ENCODE measurements at places on chromosomes 13 and 19.

DNA sequence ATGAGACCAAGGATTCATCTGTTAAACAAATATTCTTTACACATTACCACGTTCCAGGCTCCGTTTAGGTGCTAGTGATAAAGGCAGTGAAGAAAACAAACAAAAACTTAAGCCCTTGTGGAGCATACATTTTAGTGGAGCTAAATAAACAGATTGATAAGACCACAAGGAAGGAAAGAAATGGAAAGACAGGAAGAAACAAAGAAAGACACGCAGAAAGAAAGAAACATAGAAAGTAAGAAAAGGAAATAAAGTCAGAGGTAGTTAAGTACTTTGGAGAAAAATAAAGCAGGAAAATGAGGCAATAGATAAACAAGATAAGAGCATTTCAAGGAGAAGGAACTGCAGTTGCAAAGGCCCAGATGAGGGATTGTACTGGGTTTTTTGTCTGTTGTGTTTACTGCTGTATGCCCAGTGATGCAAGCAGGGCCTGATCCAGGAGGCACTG lies 998 bp downstream of the NFKBIB start:
- no peak for DNase-seq

GRCh38 chr13:71017607-71018006 lies 849.4 kb downstream of the DACH1 start:
- no peak for DNase-seq

DNA sequence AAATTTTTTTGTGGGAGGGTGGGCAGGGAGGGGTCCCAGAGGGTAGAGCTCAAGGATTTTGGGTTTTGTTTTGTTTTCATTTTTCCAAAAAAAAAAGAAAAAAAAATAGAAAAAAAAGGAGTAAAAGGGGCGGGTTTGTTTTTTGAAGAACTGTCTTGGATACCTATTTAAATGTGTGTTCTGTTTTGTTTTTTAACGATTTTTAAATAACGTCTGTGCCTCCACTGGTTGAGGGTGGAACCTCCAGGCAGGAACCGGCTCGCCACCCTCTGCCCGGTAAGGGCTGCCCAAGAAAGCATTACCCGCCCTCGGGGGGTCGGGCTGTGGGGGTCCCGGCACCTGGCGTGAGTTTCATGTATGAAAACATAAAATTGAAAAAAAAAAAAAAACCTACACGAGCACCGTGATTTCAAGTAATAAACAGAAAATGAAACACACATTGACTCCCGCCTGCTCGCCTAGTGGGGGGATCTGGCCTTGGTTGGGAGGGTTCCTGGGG lies 10.4 kb downstream of the MIDN start:
- DNase-seq: no peak

GRCh38 chr13:98947925-98948324 lies 29.9 kb downstream of the DOCK9 start:
- no peak for DNase-seq

GRCh38 chr19:17618281-17618903 lies 62.9 kb downstream of the COLGALT1 start:
- DNase-seq: no peak

- DNase-seq: no peak
These were observed 305.9 kb upstream of the SGCG start for GRCh38 chr13:22874839-22875238.

GRCh38 chr13:67390462-67391086 lies 160.4 kb upstream of the PCDH9 start:
- DNase-seq: no peak

GRCh38 chr13:77810878-77811277 lies 107.8 kb downstream of the EDNRB start:
- no peak for DNase-seq

DNA sequence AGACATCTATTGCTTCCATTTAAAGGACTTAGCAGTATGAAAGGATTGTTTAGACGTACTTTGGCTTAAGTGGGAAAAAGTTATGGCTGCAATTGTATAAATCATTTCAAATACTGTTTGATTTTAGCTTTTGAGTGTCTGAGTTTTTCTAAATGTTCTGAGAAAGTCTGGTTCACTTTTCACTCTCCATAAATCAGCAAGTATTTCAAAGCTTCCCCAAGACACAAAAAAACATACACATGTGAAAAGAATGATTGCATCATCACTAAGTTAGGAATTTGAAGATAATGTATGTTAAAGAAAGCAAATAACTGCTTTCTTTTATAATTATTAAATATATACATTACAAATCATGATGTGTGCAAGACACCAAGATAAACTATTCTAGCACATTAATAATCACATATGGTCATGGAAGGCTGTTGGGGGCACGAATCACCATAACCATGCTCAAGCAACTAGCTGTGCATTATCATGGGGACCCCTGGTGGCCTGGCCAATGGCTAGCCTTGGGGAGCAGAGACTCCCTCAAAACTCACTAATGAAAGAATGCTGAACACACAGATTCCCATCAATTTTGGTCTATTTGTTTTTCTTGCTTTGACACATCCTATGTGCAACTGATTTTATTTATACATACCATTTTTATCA lies 111.1 kb downstream of the MIPEP start:
- DNase-seq: no peak

- no peak for DNase-seq
These were observed 22.4 kb upstream of the IGFL4 start for GRCh38 chr19:46063201-46063600.

DNA sequence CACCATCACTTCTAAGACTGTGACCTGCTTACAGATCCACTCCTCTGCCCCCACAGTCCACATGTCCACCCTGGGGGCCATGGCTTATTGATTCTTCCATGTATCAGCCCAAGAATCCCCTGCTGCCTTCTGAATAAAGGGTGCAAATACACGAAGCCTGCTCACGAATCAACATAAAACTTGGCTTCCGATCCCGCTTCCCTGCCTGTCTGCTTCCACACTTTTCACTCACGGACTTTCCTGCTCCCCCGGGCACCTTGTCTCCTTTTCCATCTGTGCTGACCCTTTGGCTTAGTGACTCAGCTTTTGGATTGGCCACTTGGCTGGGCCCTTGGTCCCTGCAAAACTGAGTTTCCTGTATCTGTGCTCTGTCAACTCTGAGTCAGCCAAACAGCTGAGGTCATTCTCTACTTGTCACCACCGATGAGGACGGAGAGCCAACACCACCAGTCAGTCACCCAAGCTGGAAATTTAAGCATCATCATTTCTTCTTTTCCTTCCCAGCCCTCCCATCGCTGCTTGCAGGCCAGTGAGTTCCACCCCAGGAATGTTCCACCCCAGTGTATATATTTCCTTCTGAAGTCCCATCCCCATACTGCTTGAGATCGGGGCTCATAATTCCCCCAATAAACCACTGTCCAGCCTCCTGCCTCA lies 11.4 kb upstream of the USP12 start:
- no peak for DNase-seq

- no peak for DNase-seq
These were observed 19.1 kb upstream of the CACTIN start for GRCh38 chr19:3645726-3646125.

DNA sequence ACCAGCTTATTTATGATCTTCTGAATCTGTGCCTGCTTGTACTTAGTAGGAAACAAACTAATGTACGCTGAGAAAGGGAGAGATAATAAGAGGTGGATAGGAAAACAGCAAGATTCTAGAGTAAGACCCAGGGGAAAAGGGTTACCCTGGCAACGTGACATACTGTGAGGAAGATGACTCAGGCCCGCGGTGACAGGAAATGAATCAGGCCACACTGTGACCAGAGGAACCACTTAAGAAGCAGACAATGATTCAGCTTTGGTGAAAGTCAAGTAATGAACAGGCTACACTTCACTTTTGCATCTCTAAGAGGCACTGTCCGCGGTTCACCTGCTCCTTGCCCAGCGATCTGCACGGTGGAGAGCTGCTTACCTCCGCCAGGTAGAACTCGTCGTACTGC lies 158.2 kb downstream of the NALCN start:
- DNase-seq: no peak

- no peak for DNase-seq
These were observed 740 bp downstream of the ELAVL3 start for GRCh38 chr19:11479898-11480714.

GRCh38 chr13:110438776-110439175 lies 122.7 kb downstream of the RAB20 start:
- DNase-seq: no peak

- DNase-seq: peak; percentile 81
These were observed 3.5 kb upstream of the C19orf25 start for GRCh38 chr19:1482361-1483130.

GRCh38 chr13:97582170-97582569 lies 148.2 kb downstream of the RAP2A start:
- no peak for DNase-seq

DNA sequence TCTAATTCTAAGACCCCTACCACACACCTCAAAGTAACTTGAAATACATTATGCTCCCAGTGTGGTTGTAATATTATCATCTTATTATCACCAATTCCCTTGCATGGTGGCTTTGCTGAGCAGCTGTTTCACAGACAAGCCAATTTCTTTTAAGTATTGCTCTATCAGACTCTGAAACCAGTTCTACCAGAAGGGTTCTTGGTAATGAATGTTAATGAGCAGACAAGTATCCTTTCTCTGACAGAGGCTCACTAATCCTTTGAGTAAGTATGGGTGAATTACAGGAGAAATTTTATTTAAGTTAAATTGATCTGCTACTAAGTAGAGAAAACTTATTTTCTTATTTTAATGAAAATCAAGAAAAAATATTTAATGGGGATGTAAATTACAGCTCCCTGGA lies 326.0 kb downstream of the GPC6 start:
- DNase-seq: no peak

DNA sequence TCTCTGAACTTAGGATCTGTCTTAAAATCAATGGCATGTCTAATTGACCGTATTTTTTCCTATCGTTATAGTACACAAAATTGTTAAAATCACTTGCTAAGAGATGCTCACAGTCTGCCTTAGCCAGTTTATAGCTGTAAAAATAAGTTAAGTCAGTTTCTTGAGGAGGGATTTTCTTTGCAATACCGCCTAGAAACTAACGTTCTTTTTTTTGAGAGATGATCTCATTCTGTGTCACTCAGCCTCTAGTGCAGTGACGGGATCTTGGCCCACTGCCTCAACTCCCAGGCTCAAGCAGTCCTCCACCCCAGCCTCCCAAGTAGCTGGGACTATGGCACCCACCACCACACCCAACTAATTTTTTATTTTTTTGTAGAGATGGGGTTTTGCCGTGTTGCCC lies 4.4 kb downstream of the CKAP2 start:
- DNase-seq: no peak

- DNase-seq: no peak
These were observed 31.0 kb downstream of the TDRD12 start for GRCh38 chr19:32750441-32751055.

- no peak for DNase-seq
These were observed 66.7 kb downstream of the FAM216B start for GRCh38 chr13:42847891-42848663.

DNA sequence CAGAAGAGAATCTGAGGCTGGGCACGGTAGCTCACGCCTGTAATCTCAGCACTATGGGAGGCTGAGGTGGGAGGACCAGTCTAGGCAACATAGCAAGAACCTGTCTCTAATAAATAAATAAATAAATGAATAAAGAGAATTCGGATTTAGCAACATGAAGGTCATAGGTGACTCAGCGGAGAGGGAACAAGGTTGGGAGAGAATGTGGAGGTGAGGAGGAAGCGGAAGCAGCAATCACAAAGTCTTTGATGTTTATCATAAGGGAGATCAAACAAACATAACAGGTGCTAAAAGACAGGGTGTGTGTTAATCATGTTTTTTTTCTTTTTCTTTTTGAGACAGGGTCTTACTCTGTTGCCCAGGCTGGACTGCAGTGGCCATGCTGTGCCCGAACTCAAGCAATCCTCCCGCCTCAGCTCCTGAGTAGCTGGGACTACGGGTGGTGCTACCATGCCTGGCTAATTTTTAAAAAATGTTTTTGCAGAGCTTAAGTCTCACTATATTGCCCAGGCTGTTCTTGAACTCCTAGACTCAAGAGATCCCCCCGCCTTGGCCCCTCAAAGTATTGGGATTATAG lies 16.3 kb downstream of the PBX4 start:
- no peak for DNase-seq

DNA sequence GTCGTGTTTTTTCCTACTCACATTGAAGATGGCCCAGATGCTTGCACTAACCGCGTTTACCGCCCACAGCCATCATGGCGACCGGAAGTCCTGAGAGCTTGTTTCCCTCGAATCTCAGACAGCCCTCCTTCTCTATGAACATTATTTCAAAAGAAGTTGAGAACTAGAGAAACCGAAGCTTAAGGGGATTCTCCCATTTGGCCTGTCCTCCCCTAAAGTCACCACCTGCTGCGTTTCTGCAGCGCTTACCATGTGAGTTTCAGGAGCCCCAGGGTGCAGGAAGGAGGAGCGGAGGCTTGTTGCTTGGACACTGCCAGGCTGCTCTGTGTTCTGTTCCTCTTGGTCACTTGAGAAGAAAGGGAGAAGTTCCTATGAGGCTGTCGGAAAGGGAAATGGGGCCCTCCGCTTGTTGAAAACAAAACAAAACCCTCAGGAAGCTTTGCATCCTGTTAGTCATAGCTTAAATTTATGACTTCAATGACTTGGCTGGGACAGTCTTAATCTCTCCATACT lies 6.2 kb downstream of the CARD8 start:
- no peak for DNase-seq

- DNase-seq: no peak
These were observed 631 bp downstream of the LACC1 start for GRCh38 chr13:43880214-43880855.

DNA sequence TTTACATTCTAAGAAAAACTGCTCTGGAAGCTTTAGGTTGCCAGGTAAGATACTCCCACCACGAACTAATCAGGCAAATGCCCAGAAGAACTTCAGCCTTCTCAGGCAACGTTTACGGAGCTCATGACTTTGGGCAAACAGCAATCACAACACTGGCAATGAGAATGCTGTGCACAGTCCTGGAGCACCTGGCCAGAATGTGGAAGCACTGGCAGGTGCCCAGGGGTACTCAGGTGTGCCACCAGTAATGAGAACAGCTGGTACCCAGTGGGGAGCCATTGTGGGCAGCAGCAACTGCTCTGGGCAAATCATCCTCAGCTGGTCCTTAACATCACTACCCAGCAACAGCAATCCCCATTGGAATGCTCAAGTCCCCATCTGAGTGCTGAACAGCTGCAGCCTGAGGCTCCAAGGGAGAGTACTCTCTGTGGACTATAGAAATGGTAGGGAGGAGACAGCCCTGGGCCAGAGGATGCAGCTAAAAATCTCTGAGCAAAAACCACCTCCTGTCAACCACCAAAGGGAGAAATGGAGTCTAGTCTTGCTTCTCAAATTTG lies 210.0 kb downstream of the FOXO1 start:
- no peak for DNase-seq

- no peak for DNase-seq
These were observed 14.6 kb downstream of the NACC1 start for GRCh38 chr19:13132471-13133180.
